Activated CD4-positive, alpha-beta T cell treated with anti-CD3 and anti-CD28 coated beads, Interleukin-2, Interleukin-4, amounts not matched to agents 100 ng/mL and 50 ng/mL, durations not matched to agents 16 hours and 8 hours (primary cell): ENCODE measurements at places on chromosomes 7 and 10.

DNA sequence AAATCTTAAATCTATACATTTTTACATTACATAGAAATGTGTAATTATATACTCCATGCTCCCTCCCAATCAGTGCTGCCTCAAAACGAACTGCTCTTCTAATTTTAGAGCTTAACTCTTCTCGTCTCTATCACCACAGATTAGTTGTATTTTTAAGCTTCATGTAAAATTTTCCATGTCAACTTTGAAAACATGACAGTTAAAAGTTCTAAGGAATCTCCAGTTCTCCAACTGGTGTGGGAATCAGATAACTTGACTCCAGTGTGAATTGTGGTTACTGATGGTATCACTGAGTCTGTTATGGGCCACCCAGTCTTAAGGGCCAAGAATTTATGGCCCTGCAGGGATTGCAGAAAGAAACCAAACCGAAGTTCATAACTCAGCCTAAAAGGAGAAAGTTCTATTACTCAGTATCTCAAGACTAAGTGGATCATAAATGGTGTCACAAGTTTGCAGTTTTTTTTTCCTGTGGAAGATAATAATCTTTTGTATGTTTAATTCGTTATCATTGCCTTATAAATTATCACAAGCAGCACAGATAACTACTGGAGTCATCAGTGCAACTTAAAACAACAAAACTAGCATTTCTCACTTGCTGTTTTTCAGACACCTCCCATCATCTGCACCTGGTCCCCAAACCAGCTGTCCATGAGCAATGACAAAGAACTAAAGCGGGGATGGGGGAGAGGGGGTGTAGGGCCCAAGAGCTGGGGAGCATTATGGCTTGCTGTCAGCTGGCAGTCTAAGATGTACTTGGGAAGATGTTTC lies 31.5 kb upstream of the KMT2E start:
- DNase-seq: no peak

DNA sequence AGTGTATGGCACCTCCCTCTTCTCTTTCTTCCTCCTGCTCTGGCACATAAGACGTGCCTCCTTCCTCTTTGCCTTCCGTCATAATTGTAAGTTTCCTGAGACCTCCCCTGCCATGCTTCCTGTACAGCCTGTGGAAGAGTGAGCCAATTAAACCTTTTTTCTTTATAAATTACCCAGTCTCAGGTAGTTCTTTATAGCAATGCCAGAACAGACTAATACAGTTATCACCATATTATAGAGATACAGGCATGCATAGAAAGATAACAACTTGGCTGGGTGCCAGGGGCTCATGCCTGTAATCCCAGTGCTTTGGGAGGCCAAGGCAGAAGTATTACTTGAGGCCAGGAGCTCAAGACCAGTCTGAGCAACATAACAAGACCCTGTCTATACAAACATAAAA lies 53.2 kb downstream of the GCC1 start:
- no peak for DNase-seq

GRCh38 chr10:48384699-48384982 lies 78.2 kb downstream of the MAPK8 start:
- DNase-seq: no peak

- no peak for DNase-seq
These were observed 259.3 kb downstream of the ARHGAP12 start for GRCh38 chr10:31669357-31669756.

DNA sequence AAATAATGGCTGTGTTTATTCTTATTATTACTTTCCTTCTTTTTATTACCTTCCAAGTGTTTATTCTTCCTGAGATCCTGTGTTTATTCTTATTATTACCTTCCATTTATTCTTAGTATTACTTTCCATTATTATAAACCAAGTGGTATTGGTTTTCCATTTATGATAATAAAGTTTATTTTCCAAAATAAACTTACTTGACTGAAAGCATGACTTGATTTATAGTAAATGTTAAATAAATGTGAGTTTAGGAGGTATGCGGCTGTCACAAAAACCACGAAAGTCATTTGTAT lies 20.2 kb downstream of the WIPF3 start:
- DNase-seq: no peak

GRCh38 chr7:122525355-122525754 lies 173.6 kb downstream of the RNF133 start:
- no peak for DNase-seq

DNA sequence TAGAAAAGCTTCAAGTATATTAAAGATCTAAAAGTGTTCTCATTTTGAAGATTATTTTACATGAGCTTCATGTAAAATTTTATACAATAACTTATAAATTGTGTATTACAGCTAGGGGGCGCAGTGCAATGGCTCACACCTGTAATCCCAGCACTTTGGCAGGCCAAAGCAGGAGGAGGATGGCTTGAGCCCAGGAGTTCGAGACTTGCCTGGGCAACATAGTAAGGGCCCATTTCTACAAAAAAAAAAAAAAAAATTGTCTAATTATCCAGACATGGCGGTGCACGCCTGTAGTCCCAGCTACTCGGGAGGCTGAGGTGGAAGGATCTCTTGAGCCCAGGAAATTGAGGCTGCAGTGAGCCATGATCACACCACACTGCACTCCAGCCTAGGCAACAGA lies 16.6 kb downstream of the ACBD5 start:
- DNase-seq: peak; percentile 45

DNA sequence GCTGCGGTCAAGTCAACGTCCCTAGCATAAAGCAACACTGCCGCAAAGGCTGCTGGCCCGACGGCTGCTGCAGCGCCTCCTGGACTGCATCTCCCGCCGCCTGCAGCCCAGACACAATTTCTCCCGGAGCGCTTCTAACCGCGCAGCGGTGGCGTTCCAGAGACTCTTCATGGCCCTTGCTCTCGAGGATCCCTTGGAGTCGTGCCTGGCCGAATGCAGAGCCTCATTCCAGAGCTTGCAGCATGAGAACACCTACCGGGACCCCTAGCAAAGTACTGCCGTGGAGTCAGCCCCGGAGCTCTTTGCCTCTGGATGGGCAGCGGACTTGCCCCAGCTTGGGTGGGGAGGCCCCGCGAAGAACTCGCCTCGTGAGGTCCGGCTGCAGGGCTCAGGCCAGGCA lies 79.7 kb upstream of the ZNF32 start:
- DNase-seq: no peak

- no peak for DNase-seq
These were observed 57.5 kb upstream of the CREB5 start for GRCh38 chr7:28354601-28355402.

DNA sequence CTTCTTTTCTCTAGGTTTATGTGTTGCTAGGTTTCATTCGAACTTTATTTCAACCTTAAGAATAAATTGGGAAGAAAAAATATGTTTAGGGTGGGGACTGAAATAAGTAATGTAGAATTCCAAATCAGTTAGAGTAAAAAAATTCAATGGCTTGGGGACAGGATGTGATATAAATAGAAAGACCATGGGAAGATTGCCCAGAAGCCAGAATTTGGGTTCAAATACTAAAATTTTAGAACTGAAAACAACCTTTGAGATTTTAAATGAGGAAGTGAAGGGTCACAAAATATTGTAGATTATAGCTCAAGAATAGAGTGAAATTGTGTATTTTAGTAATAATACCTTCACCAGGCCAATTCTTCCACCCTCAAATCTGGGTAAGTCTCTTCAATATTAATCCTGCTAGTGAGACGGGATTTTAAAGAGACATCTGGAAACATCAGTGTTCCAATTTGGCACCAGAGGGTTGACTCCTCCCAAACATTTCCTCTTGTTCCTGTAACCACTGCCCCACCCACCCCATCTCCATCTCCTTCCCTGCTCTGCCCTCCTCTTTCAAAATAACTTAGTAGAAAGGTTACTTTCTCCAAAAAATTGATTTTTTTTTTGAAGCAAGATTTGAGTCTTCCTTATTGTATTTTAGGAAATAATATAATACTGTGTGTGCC lies 51.3 kb upstream of the FAM3C start:
- no peak for DNase-seq

DNA sequence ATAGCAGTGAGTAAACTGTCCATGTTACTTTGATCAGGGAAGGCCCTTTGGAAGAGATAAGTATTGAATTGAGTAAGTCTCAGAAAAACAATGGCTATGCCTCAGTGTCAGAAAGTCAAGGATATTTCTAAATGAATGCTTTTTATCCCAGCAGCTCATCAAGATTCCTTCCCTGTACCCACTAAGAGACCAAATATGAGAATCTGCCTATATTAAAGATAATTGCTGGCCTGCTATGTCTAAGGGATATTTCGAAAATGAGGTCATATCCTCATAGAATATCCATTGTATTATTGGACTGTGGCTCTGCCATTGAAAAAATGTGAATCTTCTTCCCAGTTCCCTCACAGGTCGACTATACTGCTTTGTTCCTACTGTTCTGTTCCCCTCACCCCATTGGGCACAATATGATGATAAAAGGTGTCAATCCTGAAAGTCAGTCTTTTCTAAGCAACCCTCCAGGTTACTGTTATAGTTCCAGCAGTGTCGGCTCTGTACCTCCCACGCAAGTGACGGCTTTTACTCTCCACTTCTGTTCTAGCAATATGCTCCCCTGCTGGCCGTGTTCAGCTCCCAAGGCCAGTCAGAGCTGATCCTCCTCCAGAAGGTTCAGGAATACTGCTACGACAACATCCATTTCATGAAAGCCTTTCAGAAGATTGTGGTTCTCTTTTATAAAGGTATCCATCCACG lies 51.7 kb downstream of the BZW2 start:
- DNase-seq: no peak

DNA sequence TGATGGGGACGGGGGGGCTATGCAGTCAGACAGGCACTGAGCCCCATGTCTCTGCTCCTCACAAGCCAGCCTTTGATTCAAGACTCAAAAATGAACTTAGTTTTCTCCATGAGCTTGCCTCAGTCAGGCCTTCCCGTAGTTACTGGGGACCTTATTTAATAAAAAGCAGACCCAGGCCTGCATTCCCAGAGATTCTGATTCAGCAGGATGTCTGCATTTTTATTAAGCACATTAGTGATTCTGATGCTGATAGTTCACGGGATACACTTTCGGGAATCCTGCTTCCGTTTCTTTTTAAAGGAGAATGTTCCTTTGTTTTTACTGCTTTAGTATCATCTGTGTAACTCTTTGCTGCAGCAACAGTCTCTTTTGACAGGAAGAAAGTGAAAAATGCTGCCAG lies 28.3 kb upstream of the PLPP4 start:
- DNase-seq: no peak

GRCh38 chr7:19095353-19095860 lies 22.0 kb downstream of the TWIST1 start:
- no peak for DNase-seq

- no peak for DNase-seq
These were observed 64.7 kb upstream of the ANK3 start for GRCh38 chr10:60454336-60454735.

DNA sequence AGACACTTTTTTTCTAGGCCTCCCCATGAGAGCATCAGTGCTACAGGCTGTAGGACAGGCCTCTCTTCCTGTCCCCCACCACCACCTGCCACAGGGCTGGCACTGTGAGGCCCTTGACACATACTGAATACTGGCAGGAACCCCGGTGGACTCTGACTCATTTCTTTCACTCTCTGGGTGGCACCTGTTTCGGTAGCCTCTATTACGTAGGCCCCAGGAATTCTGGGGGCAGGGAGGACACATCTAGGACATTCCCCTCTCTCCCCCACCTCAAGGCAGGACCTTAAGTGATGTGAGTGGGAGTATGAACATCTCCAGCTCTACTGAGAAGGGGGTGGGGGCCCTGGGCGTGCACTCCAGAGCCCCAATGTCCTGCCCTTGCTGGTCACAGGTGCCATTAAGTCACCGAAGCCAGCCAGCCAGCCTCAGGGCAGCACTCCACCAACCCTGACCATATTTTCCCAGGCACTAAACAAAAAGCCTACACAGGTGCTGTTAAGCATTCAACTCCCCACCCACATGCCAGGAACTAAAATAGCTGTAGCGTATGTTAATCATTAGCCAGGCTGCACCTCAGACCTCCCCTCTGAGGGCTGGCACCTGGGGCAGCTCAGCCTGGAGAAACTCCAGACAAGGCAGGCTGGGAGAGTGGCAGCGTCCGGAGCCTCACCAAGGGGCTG lies 8.9 kb downstream of the ANXA11 start:
- DNase-seq: peak; percentile 83

- DNase-seq: no peak
These were observed 100.2 kb downstream of the SVIL start for GRCh38 chr10:29534590-29534989.

- no peak for DNase-seq
These were observed 1.2 kb downstream of the EIF4H start for GRCh38 chr7:74175340-74175739.

- DNase-seq: no peak
These were observed 23.5 kb upstream of the KBTBD2 start for GRCh38 chr7:32915041-32915536.

DNA sequence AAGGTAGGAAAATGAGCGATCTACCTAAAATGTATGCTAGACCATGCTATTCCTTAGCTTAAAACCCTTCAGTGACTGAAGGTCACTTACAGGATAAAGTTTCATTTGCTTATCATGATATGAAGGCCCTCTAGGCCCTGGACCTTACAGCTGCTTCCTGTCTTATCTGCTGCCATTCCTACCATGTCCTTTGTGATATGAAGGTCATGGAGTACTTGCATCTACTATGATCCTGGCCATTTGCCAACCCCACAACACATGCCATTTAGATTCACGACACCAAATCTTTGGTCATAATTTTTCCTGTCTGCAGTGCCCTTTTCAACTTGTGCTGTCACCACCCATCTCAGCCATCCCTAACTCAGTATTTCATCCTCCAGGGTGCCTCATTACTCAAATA lies 181.8 kb upstream of the MDFIC start:
- no peak for DNase-seq

- no peak for DNase-seq
These were observed 113.9 kb downstream of the CACNB2 start for GRCh38 chr10:18254086-18254485.

DNA sequence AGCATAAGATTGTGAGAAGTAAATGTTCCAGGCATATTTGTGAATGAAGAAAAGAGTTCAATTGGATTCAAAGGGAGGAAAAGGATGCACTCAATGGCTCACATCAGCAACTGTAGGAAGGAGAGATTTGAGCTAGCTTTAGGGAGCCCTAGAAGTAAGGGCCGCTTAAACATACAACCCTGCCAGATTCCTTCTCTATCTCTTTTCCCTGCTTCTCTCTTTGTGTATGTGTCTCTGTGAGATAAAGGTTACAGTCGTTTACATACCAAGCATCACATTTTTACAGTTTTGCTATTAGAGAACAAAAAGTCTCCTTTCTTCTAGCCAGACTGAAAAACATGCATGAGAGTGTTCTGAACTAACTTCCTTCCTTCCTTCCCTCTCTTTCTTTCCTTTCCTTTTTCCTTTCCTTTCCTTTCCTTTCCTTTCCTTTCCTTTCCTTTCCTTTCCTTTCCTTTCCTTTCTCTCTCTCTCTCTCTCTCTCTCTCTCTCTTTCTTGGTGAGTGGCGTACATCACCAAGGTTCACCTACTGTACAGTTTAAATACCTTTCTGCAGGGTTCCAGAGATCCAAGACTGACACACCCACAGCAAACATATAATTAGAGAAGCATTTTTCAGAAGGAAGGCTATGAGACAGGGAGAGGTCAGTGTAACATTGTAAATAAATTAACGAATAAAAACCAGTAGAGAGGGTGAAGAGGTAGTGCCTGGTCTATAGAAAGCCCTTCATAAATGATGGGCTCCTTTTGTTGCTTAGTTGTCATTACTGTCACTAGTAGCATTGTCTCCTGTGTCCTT lies 240.4 kb downstream of the ARL4A start:
- no peak for DNase-seq

GRCh38 chr7:120587243-120587642 lies 270.7 kb downstream of the TSPAN12 start:
- DNase-seq: no peak

GRCh38 chr10:114879093-114879492 lies 57.5 kb downstream of the FHIP2A start:
- DNase-seq: no peak
